ENCODE measurements at places on chromosomes 7 and 10.

GRCh38 chr7:27802999-27803398, 63.0 kb downstream of the TAX1BP1 start:
- no peak for DNase-seq

GRCh38 chr7:76318488-76319353, 16.2 kb downstream of the HSPB1 start:
- DNase-seq, result peak; percentile 77

GRCh38 chr7:55570218-55570873, 2.0 kb downstream of the VOPP1 start:
- no peak for DNase-seq

DNA sequence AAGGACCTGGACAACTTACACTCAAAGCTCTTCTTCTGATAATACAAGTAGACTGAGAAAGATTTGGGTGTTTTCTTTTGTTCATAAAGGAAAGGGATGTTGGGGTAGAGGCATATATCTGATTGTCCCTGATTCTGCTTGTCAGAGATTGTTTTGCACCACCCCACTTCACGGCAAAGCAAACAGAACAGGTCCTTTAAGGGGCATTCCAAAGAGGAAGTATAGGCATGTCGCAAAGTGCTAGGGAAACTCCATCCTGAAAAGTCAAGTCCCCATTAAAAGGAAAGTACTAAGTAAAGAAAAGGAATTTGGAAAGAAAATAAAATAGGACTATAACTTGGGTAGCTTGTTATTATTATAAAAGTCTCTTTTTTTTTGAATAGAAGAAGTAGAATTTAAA, 233.0 kb downstream of the DNAJB9 start:
- no peak for DNase-seq

GRCh38 chr7:150941351-150942000, 36.6 kb downstream of the KCNH2 start:
- no peak for DNase-seq

GRCh38 chr7:110830778-110831177, 260.1 kb upstream of the LRRN3 start:
- DNase-seq, result no peak

- DNase-seq, result no peak
These were observed 200.4 kb downstream of the DKK1 start for GRCh38 chr10:52514481-52514880.

GRCh38 chr10:30454744-30455510, 20.9 kb downstream of the MAP3K8 start:
- no peak for DNase-seq

GRCh38 chr7:5539013-5539411, 115.4 kb upstream of the TNRC18 start:
- no peak for DNase-seq

GRCh38 chr10:5466451-5467206, 32.7 kb downstream of the CALML5 start:
- DNase-seq, result no peak

DNA sequence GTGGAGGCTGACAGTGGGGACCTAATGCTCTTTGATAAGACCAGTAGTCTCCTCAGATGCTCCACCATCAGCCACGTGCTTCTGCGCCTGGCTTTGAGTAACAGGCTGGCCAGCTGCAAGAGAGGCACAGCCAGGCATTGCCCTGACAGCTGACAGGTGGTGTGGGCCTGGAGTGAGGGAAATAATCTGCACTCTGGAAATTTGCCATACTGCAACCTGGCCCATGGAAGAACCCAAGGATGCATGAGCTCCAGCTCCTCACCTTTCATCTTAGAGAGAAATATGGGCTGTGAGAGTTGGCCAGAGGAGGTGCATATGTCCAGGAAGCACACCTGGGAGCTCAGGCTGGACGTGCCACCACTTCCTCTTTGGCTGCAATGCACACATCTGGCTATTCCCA, 118.9 kb downstream of the PLXDC2 start:
- no peak for DNase-seq

- DNase-seq, result no peak
These were observed 22.0 kb downstream of the MICALL2 start for GRCh38 chr7:1437155-1437880.

DNA sequence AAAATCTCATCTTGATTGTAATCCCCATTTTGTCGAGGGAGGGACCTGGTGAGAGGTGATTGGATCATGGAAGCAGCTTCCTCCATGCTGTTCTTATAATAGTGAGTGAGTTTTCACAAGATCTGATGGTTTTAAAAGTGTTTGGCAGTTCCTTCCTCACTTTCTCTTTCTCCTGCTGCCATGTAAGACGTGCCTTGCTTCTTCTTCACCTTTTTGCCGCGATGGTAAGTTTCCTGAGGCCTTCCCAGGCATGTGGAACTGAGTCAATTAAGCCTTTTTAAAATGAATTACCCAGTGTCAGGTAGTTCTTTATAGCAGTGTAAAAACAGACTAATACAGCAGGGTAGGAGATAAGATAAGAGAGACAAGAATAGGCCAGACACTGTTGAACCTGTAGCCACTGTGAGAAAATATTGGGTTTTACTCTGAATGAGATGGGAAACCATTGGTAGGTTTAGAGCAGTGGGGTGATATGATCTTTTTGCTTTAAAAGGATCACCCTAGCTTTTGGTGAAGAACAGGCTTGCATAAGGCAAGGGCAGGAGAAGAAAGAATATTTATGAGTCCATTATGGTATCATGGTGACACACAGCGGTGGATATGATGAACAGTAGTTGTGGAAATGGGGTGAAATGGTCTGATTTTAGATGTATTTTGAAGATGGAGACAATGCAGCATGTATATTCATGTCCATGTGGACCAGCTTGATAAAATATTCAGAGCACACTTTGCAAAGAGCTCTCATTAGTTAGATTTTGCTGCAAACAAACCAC, 11.5 kb downstream of the OR6B1 start:
- DNase-seq, result no peak

- DNase-seq, result no peak
These were observed 125.2 kb downstream of the SLC25A13 start for GRCh38 chr7:96196676-96197075.

GRCh38 chr10:37478381-37478780, 353.0 kb downstream of the ANKRD30A start:
- DNase-seq, result peak; percentile 10

DNA sequence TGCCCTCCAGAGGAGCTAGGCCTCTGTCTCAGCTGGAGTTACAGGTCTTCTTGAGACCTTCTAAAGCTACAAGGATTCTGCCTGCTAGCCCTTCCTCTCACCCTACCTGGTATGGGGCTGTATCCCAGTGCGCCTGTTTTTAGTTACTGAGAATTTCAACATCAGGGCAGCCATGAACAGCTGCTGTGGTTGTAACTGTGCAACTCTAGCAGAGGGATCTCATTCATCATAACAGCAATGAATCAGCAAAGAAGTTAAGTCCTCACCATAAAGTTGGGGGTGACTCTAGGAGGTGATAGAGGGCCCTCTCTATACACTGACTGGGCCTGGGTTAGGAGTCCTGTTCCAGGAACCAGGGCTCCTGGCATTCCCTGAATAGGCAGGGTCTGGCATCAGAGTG, 14.0 kb upstream of the CDH23 start:
- no peak for DNase-seq

DNA sequence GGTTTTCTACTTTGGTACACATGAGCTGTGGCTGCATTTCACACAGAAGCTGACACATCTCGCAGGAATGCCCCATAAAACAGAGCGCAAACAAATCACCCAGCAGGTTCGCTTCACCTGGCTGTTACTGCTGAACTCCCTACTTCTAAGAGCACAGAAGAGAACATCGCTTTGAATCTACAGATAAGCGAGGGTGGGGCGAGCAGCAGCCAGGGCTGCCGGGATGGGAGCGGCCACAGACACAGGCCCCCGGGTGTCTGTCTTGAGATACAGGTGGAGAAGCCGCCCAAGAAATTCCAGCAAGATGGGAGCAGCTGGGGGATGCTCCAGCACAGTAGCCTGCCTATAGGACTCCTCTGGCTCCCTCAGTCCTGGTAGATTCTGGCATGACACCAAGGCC, 27.4 kb downstream of the OGDHL start:
- no peak for DNase-seq

GRCh38 chr10:124249196-124249595, 155.8 kb upstream of the CHST15 start:
- no peak for DNase-seq

DNA sequence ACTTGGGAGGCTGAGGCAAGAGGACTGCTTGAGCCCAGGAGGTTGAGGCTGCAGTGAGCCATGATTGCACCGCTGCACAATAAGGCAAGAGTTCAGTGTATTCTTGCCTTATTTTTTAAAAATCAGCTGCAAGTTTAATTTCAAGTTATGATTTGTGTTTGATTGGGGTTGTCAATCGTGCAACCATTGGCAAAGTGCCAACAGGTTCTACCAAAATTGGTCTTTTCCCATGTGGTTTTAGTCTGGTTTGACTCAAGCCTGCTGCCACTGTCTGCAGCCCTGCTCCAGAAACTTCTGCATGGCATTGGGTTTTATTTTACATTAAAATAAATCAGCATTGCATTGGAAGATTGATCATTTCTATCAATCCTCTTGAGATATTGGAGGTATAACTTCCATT, 72.7 kb downstream of the PTPRE start:
- DNase-seq, result no peak

- no peak for DNase-seq
These were observed 4.0 kb downstream of the HDAC9 start for GRCh38 chr7:18499407-18500177.

DNA sequence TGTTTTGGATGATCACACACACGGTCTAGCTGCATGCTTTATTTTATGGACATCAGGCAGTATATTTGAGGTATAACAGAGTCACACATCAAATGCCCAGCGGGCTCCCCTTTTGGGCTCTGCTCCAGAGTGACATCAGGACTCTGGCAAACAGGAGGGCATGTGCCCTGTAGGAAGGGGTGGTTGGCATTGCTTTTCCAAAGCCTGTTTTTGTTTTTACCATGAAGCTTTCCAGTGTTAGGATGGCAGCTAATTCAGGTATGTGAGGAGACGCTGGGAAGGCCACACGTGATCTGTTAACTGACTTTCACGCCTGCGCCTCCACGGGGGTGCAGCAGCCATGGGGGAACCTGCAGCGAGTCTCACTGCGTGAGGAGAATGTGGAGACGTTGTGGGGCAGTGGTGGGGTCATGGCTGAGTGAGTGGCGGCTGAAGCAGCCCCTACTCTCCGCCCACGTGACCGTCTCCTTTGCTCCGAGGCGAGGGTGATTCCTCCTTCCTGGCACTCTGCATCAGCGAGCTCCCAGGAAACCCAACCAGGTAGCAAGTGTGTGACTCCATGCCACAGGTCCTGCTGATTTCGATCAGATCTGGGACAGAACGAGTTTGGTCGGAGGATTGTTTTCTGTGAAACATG, 117.7 kb downstream of the ANKRD61 start:
- DNase-seq, result no peak

DNA sequence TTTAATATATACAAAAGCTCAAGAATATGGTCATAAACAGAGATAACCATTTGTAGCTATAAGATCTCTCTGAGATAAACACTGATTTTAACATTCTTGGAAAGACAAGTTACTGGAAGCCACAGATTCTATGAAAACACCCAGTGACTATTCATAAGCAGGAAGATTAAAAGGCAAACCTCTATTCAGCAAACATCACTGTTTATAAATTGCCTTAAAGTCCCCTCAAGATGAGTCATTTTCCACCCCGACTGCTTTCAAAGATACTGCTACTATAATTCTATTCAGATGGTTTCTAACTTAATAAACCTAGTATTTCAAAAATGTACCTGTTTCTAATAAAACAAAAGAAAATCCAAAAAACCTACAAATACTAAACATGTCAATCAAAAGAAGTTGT, 21.0 kb downstream of the TM9SF3 start:
- no peak for DNase-seq

GRCh38 chr10:132932461-132933307, 9.7 kb downstream of the CFAP46 start:
- DNase-seq, result peak; percentile 36

DNA sequence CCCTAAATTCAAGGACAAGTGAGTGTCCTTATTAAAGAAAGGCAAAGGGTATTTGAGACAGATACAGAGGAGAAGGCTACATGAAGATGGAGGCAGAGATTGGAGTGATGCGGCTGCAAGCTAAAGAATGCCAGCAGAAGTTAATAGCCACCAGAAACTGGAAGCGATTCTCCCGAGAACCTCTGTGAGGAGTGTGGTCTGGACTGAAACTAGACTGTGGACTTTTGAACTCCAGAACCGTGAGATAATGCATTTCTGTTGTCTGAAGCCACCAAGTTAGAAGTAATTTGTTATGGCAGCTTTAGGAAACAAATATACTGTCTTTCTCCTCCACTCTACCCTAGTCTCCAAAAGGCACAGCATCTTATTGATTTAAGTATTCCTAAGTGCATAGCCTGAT, 80.3 kb upstream of the CREB5 start:
- no peak for DNase-seq

GRCh38 chr7:116194115-116194514, 16.2 kb upstream of the TES start:
- DNase-seq, result no peak
